ENCODE measurements at places on chromosomes 2 and 18.

GRCh38 chr2:74333175-74333574 lies 10.0 kb downstream of the SLC4A5 start:
- ATAC-seq: no peak

- ATAC-seq: no peak
Observed at GRCh38 chr2:42390401-42390969, 29.5 kb upstream of the COX7A2L start.

GRCh38 chr2:15617778-15618448 lies 26.2 kb downstream of the DDX1 start:
- no peak for ATAC-seq

DNA sequence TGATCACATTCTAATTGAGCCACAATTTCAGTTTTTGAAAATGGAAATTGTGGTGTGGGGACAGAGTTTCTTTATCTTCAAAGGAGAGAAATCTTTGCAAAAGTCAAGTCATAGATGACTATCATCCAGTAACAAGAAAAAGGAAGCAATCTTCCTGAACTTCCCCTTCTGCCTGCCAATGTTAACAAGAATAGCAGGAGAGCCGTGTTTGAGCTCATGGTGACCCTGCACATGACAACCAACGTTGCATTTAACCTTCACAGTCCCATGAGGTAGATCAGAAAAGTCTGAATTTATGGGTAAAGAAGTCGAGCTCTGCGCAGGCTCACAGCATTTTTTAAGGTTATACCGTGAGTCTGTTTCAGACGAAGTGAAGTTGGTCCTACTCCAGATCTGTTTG lies 454.9 kb downstream of the LPIN1 start:
- ATAC-seq: no peak

GRCh38 chr2:44769349-44770011 lies 172.0 kb upstream of the SIX3 start:
- ATAC-seq: no peak

DNA sequence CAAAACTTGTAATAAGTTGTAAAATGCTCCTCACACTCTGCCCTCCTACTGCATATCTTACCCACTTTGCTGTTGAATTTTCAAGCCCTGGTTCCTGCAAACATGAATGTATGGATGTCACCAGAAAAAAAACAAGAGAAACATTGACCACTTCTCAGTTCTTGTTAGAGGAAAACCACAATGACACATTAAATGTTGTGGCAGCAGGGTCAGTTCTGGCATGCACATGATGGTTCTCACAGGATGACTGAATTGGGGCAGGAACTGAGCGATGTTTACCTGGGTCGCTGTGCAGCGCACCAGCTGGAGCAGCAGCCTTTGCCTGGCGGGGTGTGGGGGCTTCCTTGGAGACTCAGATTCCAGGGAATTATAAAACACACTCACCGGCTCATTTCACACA lies 14.0 kb upstream of the PRKCE start:
- ATAC-seq: peak; percentile 20

DNA sequence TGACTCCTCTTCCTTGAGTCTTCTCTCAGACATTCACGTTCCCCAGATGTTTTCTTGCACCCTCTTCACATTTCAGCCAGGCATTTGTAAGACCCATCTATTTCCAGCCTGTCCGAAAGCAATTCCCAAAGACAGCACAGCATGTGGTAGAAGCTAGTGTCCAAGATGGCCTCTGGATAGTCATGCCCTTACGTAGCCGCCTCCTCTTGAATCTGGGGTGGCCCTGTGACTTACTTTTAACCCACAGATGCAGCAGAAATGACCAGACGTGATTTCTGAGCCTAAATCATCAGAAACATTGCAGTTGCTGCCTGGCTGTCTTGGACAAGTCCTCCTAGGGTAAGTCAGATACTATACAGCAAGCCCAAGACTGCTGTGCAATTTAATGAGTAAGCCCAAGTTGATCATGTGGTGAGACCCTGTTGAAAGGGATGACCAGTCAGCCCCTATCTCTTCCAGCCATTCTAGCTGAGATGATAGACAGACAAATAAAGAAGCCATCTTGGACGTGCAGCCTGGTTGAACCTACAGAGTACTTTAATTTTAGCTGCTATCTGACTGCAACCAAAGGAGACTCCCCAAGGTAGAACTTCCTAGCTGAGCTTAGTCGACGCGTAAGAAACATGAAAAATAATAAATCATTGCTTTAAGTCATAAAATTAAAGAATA lies 12.3 kb downstream of the ARL5A start:
- ATAC-seq: no peak

GRCh38 chr2:96760036-96760985 lies at the start of gene CNNM4:
CNNM4 (plus strand) TSS chr2:96760902; CDS start chr2:96761000, 98 bp downstream.
- ATAC-seq: peak; percentile 96

DNA sequence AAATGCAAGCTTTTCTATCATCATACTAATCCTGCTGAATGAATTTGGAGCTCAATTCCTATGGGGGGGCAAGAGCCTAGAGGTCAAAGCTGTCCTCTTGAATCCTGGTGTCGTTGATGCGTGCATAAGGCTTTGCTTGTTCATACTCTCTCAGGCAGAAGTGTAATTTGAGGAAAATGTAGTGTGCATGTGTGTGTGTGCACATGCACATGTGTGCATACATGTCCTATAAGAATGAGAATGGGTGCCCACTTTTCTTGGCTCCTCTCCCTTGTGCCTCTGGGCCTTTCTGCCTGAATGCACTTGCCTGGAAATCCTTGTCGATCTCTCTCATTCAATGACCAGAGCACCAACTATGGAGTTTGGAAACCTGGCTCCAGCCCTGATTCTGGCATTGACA lies 28.5 kb upstream of the C18orf32 start:
- ATAC-seq: no peak

- ATAC-seq: no peak
Observed at GRCh38 chr2:100703213-100703612, 116.7 kb upstream of the NPAS2 start.

- no peak for ATAC-seq
Observed at GRCh38 chr18:8300751-8301410, 308.4 kb upstream of the RAB12 start.

DNA sequence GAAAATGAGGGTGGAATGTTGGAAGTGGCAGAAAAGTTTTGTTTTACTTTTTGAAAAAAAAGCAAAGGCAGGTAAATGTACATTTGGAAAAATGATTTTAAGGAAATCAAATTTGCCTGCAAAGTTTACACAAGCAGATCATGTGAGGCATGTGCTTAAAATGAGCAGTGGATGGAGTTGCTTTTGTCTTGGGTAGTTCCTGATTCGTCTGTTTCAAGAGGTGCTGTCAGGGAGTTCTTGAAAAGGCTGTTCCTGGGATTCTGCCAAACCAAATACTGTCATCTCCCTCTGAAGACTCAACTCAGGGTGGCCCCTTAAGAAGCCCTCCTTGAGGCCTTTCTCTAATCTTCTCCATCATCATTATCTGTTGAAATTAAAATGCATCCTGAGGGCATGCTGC lies 59.0 kb downstream of the TACR1 start:
- no peak for ATAC-seq

- no peak for ATAC-seq
Observed at GRCh38 chr2:177161741-177162460, 50.7 kb upstream of the HNRNPA3 start.

GRCh38 chr18:75544051-75544481 lies 116.6 kb upstream of the SMIM21 start:
- no peak for ATAC-seq

DNA sequence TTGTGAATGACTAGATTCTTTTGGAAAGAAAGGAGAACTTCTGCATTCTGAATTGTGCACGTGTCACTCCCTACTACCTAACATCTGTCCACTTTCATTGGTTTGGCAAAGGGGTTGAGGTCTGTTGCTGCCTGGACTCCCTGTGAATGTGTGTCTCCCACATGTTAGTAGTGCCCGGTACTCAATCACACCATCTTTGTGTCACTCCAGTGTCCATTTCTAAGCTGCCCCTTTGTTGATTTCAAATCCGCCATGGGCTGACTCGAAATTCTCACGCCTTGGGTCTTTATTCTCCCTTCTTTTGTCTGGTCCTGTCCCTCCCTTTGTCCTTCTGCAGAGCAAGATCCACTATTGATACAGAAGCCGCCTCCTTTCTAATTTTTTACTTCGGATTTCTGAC lies 7.5 kb downstream of the DPYSL5 start:
- ATAC-seq: no peak

DNA sequence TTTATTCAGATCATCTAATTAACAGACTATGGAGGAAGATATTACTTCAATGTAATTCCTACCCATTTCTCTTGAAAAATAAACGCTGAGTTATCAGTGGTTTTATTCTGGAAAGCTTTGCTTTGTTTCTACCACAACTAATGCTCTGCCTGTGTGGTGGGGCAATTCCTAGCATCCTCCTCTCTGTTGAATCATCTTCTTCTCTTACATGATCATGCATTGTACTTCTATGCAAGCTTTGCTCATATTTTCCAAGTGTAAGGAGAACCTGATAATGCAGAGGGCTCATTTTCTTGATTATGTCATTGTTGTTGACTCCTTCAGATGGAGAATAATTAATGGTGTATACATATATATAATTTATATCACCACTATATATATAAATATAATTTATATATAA lies 46.7 kb downstream of the CCDC195 start:
- peak; percentile 51 for ATAC-seq

- no peak for ATAC-seq
Observed at GRCh38 chr18:3599195-3599594, 149.2 kb downstream of the TGIF1 start.

GRCh38 chr18:47929681-47930198 lies 719 bp downstream of the SMAD2 start:
- peak; percentile 1 for ATAC-seq

DNA sequence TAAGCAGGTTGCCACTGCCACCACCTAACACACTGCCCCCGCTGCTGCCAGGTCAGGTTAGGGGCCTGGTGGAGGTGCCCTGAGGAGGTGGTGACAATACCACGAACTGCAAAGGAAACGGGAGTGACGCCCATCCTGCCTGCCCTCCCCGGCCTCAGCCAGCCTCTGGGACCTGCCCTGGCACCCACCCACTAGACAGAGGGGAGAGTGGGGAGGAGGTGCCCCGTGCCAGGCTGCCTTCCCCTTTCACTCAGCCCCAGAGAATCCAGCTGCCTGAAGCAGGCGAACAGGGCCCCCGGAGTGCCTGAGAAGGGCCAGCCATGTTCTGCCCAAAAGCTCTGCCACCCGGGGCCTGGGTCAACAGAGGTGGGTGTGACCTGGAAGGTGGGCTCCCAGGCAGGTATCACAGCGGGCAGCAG lies 44.5 kb upstream of the FOSL2 start:
- peak; percentile 81 for ATAC-seq

Measured in activated CD4-positive, CD25-positive, alpha-beta regulatory T cell treated with anti-CD3 and anti-CD28 coated beads, Interleukin-2, amount 50 U/mL, for 24 hours (primary cell).